Activated CD4-positive, alpha-beta memory T cell treated with anti-CD3 and anti-CD28 coated beads for 36 hours (primary cell): ENCODE measurements at places on chromosomes 3 and 15. TPM values are rescaled to one million over a fixed set of nuclear protein-coding genes. Genes with fewer than 3 reads are reported as not detected.

The GREM1 gene
- total RNA-seq: not detected

GRCh38 chr15:28967066-28967465, 81.3 kb downstream of the APBA2 start:
- peaks cover 6% of the 10 kb centered on the region for H3K4me1 ChIP-seq
- H3K27me3 ChIP-seq: no peaks in the 10 kb centered on the region
- no peak overlapping the region for H3K4me3 ChIP-seq

DNA sequence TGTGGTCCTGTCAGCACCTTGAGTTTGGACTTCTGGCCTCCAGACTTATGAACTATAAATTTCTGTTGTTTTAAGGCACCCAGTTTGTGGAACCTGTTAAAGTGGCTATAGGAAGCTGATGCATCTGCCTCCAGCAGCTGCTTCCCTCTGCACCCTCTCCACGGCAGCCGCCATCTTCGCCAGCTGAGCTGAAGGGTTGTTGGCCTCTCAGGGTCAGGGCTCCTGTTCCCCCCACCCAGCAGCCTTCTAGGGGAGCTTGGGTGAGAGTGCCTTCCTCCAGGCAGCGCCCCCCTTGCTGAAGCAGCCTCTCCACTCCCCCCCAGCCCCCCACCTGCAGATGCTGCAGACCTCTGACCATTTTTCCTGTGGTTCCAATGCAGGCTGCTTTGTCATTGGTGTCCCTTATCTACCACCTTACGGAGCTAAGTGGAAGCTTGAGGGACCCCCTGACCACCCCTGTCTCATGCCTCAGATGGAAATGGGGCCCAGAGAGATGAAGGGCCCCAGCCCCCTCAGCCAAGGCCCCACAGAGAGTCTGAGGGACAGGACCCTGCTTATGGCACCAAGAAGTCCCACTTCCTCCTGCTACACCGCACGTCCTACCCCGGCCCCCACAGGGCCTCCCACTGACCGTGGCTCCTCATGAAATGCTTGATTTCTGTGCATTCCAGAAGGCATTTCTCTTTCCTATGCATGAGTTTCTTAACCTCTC, 61.4 kb upstream of the TLE3 start:
- H3K4me1 ChIP-seq: no peaks in the 10 kb centered on the region
- DNase-seq: no peak
- no peaks in the 10 kb centered on the region for H3K36me3 ChIP-seq
- H3K27me3 ChIP-seq: peaks cover 1% of the 10 kb centered on the region

The ZNF502 gene
- 0.69 TPM for total RNA-seq

GRCh38 chr3:87233805-87234204, 6.7 kb downstream of the CHMP2B start:
- no peak for DNase-seq
- H3K4me3 ChIP-seq: no peak overlapping the region
- H3K4me1 ChIP-seq: peaks cover 38% of the 10 kb centered on the region
- H3K27ac ChIP-seq: no peak overlapping the region
- H3K27me3 ChIP-seq: no peaks in the 10 kb centered on the region

DNA sequence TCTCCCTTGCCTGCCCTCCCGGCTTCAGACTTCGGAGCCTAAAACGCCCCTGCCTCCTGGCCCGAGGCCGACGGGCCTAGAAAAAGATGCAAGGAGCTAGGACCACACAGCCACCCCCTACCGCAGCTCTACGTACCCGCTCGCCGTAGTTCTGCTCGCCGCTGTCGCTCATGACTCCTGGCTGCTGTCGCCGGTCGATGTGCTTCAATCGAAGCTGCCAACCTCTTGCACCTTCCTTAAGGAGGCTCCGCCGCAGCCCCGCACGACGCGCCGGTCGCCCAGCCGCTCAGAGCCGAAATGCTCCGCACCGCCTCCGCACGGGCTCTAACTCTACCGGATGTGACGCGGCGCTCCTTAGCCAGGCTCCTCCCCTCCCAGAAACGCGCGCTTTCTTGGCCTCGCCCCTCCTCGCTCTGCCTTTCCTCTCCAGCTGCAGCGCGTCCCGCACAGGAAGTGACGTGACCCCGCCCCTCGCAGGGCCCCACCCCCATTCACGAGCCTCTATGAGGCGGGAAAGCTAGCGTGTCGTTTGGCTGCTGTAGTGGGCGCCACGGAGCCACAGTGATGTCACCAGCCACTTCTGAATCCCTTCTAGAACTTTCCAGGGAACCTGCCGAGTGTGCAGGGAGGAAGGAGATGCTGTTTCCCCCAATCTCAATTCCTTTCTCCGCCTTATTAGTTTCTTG, at the start of gene TRA2B:
Gene TRA2B, minus strand, starts transcription at position 326 of the 686 bp plus-strand sequence. Its CDS starts 154 bp downstream, at position 172.
- peak within 1 kb of the TSS; percentile 99 for H3K4me3 ChIP-seq
- peak within 1 kb of the TSS; percentile 99 for H3K27ac ChIP-seq
- H3K36me3 ChIP-seq: peaks cover 49% of the 10 kb centered on the region
- H3K27me3 ChIP-seq: peaks cover 3% of the 10 kb centered on the region
- peaks cover 21% of the 10 kb centered on the region for H3K4me1 ChIP-seq
